ENCODE measurements at places on chromosomes 5 and 9.

- no peak for DNase-seq
Observed at GRCh38 chr5:68169903-68170302, 45.7 kb upstream of the PIK3R1 start.

DNA sequence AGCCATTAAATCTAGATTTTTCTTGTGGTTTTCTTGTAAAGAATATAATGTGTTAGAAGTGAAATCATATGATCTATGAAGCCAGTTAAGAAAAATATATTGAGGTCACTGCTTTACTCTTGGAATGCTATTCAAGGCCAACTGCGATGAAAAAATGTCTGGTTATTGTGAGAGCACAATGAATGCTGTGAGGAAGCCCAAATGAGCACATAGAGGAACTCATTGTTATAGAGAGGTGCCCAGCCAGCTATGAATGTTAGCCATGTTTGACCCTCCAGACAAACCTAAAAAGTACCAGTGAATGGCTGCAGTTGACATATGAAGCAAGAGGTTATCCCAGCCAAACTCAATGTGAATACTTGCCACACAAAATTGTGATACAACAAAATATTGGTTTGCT lies 359.8 kb upstream of the FAM174A start:
- no peak for DNase-seq

GRCh38 chr9:129836311-129837007 lies 1.2 kb downstream of the USP20 start:
- no peak for DNase-seq

- no peak for DNase-seq
Observed at GRCh38 chr9:88319936-88320747, 68.1 kb upstream of the SPIN1 start.

GRCh38 chr5:139982157-139982974 lies 60.7 kb downstream of the NRG2 start:
- no peak for DNase-seq

DNA sequence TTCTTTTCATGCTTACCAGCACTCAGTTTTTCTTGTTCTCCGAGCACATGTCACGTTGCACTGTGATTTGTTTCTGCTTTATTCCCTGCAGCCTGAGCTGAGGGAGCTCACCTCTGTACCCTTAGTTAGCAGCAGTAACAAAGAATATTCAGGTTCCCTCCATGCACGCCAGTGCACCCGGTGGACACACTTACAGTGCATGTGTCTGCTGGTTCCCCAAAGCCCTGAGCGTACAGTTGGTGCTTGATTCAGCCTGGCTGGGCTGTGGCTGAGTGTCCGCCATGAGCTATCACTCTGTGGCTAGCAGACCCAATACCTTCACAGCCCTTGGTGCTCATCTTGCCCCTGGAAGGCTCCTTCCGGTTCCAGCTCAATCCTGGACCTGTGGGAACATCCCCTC lies 93.5 kb downstream of the MVB12B start:
- DNase-seq = no peak

DNA sequence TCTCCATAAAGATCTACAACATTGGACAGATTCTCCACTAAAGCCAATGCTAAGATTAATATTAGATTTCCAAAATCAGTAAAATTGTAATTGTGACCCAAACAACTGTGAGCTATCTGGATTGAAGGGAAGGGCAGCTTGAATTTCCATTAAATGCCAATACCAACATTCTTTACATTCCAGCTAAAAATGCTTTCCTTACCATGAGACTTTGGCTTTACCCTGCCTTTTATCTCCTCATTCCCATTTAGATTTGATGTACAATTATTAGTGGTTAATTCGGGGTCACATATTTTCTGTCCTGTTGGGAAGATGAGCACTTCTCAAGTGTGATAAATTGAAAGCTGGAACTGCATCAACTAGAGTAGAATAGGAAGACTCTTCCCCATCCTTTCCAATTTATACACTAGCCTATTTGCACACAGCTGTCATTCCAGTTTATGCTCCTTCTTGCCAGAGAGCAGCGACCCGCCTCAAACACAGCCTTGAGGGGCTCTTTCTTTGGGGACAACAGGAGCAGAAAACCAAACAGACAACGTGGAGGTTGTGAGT lies 33.1 kb upstream of the MYOT start:
- no peak for DNase-seq

DNA sequence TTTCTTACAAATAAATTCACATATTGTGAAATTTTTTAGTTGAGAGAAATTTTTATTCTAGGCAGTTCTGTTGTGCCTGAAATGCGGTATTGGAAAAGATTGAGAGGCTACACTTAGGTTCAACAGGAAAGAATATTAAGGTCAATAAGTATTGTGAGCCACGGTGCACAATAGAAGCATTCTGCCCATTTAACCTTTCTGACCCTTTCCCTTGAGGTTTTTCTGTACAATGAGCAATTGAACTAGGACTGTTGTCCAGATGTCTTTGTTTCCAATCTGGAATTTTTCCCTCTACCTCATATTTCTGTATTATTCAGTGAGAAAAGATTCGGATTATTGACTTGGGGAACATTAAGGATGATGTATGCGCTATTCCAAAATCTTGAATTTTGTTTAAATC lies 205.2 kb downstream of the NR3C1 start:
- DNase-seq = no peak

DNA sequence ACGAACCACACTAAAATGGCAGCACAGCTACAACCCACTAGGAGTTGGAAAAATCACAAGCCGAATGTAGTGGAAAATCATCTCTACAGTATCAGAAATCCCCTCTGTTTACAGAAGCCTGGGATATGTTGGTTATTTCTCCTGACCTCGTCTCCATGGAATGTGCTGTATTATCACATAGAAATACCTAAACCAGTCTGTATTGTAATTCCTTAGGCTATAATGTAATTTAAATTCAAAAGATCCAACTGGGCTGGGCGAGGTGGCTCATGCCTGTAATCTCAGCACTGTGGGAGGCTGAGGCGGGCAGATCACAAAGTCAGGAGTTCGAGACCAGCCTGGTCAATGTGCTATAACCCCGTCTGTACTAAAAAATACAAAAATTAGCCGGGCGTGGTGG lies 244.8 kb upstream of the MPDZ start:
- DNase-seq = no peak

- no peak for DNase-seq
Observed at GRCh38 chr5:30607301-30607894, 586.1 kb upstream of the CDH6 start.

DNA sequence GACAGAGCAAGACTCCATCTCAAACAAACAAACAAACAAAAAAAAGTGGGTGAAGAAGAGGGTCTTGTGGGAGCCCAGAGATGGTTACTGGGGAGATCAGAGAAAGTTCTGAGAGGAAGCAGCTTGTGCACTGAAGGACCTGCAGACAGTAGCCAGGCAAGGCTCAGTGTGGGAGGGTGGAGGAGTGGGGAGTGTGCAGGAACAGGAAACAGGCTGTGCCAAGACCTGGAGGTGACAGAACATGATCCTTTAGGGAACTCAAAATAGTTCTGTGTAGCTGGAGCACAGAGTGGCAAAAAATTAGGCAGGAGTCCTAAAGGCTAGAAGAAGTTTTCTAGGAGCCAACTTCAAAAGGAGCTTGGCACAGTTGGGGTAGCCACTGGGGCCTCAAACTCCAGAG lies 19.2 kb upstream of the NANS start:
- no peak for DNase-seq

GRCh38 chr5:170303549-170303948 lies 6.0 kb upstream of the LCP2 start:
- DNase-seq = no peak

DNA sequence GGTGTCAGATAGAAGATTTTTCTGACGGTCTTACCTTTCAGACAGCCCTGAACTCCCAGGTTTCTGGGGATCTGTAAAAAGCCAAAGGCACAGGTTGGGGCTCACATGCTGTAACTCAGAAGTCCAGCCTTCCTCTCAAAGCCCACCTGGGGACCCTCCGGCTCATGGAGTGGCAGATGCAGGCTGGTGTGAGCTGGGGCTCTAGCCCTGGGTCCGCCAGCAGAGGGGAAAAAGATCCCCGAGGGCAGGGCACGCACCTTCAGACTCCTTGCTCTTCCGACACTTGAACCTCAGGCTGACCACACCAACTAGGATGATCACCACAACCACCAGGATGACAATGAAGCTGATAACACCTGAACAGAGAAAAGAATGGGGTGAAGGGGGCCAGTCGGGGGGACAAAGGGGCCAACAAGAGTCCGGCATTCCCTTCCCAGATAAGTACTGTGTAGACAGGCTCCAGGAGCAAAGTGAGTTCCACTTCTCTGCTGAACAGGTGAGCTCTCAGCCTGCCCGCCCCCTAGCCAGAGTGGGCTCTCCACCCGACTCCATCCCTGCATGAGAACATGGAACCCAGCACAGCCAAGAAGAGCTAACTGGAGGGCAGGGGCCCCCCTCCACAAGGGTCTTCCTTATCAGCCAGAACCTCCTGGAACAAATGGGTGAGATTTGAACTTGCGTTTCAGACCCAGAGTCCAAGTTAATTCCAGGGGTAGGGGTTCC lies 7.8 kb downstream of the ECSCR start:
- no peak for DNase-seq
